ENCODE measurements at places on chromosomes 7 and 10. TPM values are rescaled to one million over a fixed set of nuclear protein-coding genes. Genes with fewer than 3 reads are reported as not detected.

The LIPK gene
- total RNA-seq = 3.2 TPM

The FOXI2 gene
- total RNA-seq = not detected

The CYP2W1 gene
- total RNA-seq = not detected

The TDRD1 gene
- under 0.01 TPM for total RNA-seq

The CYP3A4 gene
- 0.33 TPM for total RNA-seq

The FGL2 gene
- total RNA-seq = 23.3 TPM

The ANXA8 gene
- not detected for total RNA-seq

The RADIL gene
- total RNA-seq = 4.4 TPM

The C10orf105 gene
- under 0.01 TPM for total RNA-seq

The CACNA2D1 gene
- total RNA-seq = 16.0 TPM

The PNLIPRP1 gene
- not detected for total RNA-seq

The GIMAP7 gene
- total RNA-seq = 15.7 TPM

The FMC1 gene
- 13.5 TPM for total RNA-seq

The FEZF1 gene
- not detected for total RNA-seq

All from breast epithelium (tissue), 4 donors.